ENCODE measurements at places on chromosomes 7 and 10.

DNA sequence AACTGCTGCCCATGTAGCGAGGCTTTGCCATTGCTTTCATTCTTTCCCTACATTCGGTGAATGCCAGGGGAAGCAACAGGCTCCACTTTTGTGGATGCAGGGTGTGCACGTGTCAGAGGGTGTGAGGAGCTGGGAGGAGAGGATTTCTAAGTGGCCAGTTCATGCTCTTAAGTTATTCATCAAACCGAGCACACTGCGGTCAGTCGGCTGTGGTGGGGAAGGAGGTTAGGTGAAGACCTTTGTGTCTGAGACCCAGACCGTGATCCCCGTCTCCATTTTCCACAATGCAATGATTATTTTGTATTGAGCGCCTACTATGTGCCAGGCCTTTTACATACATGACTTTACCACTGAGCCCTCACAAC, 438.6 kb upstream of the GALNT17 start:
- no peak for DNase-seq

- no peak for DNase-seq
These were observed 88.9 kb downstream of the CHRM2 start for GRCh38 chr7:136957391-136957790.

DNA sequence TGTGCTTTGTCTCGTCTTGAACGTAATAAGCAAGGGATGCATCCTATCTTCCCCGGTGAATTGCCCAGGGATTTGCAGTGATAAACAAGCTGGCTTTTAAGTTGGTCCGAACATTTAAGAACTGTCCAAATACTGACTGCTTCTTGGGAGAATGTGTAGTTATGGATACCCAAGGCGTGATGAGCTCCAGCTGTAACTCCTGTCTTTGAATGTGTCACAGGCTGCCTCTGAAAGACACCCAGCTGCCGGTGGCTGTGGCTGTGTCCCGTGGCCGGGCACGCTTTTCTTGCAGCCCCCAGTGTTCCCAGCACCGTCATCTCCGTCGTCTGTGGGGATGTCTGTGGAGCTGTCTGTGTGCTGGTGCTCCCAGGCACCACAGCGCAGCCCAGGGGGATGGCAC, 118.1 kb downstream of the GLRX3 start:
- DNase-seq = no peak

- DNase-seq = no peak
These were observed 185.2 kb downstream of the SKIDA1 start for GRCh38 chr10:21340331-21340730.

GRCh38 chr7:102028206-102028826, 210.9 kb downstream of the CUX1 start:
- DNase-seq = no peak

- DNase-seq = no peak
These were observed 7.2 kb downstream of the NOM1 start for GRCh38 chr7:156956727-156957126.

DNA sequence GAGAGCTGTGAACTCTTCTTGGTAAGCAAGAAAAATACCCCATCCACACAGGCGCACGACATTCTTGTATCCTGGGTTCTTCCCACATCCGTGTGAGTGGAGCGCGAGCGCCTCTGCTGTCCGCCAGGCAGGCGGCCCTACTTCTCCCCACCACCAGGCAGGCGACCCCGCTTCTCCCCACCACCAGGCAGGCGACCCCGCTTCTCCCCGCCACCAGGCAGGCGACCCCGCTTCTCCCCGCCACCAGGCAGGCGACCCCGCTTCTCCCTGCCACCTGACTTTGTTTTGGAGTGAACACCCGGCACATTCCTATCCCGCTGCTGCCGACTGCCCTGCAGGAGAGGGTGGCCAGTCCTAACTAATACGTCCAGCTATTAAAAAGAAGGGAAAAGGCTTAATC, 120.8 kb downstream of the NT5C2 start:
- no peak for DNase-seq

DNA sequence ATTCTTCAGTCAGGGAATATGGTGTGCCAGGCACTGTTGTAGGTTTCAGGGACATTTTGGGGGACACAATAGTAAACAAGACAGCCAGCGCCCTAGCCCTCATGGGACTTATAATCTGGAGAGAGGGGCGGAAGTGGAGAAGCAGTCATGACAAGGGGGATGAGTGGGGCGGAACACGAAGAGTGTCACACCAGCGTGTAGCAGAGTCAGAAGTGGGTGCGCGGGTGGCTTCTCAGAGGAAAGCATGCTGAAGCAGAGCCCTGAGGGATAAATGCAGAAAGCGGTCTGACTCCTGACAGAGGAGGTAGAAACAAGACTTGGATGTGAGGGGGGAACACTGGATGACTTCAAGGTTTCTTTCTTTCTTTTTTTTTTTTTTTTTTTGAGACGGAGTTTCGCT, 160.3 kb upstream of the LYZL2 start:
- no peak for DNase-seq

DNA sequence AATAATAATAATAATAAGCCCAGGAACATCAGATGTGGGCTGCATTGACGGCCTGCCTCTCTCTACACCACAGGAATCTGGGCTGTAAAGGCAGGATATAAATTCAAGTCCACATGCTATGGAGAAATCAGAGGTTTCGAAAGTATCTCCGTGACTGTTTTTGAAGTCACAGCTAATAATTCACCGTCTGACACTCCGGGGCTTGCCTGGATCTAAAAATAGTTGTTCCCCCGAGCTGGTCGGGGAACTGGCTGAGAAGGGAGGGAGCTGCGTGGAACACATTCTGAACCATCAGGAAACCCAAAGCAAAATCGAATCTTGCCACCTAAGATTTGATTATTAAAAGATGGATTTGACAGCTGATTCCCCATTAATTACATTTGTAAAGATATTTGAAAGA, 35.4 kb downstream of the KLF6 start:
- no peak for DNase-seq

- no peak for DNase-seq
These were observed 538.7 kb downstream of the DNAJB6 start for GRCh38 chr7:157875230-157876179.

DNA sequence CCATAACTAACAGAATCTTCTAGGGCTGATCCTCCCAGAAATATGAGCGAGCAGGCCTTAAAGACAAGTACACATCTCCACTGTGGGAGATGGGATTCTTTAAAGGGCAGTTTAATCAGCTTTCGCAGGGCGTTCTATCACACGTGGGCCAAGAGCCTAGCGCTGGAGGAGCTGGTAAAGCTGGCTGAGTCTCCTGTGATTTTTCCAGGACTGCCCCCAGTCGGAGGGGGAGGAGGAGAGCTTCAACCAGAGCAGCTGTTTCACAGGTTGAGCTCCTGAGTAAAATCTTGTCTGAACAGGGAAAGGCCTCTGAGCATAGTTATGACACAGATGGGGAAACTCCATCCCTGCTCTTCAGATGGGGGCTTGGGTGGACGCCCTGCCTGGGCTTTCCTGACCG, 87.0 kb downstream of the ZNF365 start:
- DNase-seq = no peak

- DNase-seq = no peak
These were observed 28.3 kb upstream of the SDK1 start for GRCh38 chr7:3272691-3273141.

- DNase-seq = no peak
These were observed 54.4 kb downstream of the ADCYAP1R1 start for GRCh38 chr7:31106303-31107105.

DNA sequence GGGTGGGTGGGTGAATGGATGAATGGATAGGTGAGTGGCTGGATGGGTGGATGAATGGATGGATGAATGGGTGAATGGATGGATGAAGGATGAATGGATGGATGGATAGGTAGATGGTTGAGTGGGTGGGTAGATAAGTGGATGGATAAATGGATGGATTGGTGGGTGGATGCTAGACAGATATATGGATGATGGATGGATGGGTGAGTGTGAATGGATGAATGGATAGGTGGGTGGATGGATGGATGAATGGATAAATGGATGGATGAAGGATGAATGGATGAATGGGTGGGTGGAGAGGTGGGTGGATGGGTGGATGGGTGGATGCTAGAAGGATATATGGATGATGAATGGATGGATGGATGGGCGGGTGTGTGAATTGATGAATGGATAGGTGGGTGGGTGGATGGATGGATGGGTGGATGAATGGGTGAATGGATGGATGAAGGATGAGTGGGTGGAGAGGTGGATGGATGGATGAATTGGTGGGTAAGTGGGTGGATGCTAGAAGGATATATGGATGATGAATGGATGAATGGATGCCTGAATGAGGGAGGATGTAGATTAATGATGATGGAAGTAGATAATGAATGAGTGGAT, 20.4 kb downstream of the ELFN1 start:
- no peak for DNase-seq

DNA sequence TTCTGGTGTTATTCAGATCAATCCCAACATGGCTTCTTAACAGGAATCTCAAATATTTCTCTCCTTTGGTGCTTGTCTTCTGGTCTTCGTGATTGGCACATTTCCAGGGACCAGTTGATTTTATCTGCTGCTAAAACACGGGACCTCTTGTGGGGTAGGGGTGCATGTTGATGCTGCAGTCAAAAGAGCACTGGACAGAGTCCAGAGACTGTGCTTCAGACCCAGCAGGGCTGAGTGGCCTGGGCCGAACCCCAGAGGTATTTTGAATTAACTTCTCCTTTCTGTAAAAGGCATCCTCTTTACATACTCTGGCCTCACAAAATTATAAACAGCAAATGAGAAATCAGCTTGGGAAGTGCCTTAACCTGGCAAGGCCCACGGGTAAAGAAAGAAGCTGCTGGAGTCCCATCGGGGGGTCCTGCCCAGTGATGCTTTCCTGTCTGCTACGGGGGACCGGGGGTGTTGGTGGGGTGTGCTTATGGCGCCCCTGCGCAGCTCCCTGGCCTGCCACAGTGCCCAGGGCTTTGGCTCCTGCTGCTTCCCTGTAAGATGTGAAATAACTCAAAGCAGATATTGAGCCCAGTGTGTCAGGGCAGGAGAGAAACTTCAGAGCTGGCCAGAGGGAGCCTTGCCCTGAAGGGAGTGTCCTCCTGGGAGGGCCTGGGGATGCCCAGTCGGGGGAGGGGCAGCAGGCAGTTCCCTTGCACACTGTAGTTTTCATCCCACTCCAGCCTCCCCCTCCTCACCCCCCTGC, 230.5 kb downstream of the TCF7L2 start:
- DNase-seq = no peak

- no peak for DNase-seq
These were observed 20.0 kb downstream of the GNA12 start for GRCh38 chr7:2824026-2824677.

GRCh38 chr7:122748195-122748594, 45.5 kb upstream of the RNF148 start:
- DNase-seq = no peak

DNA sequence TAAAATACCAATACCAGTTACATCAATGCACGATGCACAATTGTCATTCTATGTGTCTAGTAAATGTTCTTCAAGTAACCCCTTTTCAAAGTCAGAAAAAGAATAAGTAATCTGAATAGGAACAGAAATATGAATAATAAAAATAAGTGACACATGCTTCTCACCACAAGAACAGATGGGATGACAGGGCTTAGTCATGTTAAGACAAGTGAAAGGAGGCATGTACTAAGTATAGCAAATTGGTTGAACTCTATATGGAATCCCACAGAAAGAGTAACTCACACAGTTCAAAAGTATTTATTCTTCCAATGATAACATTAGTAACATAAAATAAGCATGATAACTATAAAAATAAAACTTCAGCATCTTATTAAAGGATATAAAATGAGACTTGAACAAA, 100.9 kb upstream of the TAS2R16 start:
- no peak for DNase-seq

GRCh38 chr7:84188786-84189405, 5.7 kb downstream of the SEMA3A start:
- DNase-seq = no peak

DNA sequence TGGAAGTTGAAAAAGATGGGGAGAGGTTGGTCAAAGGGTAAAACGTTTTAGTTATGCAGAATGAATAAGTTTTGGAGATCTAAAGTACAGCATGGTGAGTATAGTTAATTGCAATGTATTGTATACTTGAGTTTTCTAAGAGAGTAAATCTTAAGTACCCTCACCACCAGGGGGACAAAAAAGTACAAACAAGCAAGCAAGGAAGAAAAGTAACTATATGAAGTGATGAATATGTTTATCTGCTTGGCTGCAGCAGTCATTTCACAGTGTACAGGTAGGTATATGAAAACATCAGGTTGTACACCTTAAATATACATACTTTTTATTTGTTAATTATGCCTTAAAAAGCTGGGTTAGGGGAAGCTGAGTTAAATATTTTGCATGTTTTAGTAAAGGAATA, 157.3 kb downstream of the PCLO start:
- DNase-seq = no peak

DNA sequence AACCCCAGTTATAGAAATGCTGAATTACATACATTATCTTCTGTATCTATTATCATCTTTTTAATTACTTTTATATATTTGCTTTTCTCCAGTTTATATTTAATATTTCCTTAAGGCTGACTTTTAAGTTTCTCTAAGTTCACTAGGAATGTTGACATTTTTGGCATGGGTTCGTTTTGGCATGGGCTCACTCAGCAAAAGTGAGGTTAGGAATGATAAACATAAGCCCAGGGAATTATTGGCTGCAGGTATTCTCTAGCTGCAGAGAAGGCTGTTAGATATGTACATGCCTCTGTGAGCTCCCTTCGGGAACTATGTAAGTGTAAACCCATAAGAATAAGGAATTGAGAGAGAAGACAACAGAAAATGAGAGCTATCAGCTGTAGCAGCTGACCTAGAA, 63.6 kb upstream of the RAB18 start:
- DNase-seq = no peak

GRCh38 chr7:31445686-31446355, 68.1 kb upstream of the ITPRID1 start:
- no peak for DNase-seq

DNA sequence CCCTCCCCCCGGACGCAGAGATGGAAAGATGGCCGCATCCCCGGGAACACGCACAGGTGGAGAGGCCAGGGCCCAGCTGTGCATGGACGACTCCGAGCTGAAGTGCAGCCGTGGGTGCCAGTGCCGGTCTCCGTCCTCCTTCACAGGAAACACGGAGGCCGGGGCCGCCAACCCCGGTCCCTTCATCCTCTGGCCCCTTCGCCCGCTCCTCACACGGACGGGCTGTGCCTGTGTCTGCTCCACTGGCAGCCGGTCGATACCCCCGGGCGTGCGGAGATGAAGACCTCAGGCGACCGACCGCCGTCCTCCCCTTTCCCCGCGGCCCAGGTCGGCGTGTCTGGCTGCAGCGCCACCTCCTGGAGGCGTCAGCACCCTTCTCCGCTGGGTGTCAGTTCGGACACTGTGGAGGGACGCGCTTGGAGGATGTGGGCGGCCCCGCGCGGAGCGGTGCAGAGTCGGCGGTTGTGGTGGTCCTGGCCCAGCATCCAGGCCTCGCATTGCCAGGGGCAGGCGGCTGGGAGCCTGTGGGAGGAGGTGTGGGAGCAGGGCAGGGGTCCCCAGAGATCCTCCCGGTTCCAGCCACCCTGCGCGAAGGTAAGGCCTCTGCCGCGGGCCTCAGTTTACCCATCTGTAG, 9.9 kb downstream of the ZNF511 start:
- DNase-seq = no peak

GRCh38 chr7:19302731-19303130, 157.5 kb upstream of the FERD3L start:
- no peak for DNase-seq

DNA sequence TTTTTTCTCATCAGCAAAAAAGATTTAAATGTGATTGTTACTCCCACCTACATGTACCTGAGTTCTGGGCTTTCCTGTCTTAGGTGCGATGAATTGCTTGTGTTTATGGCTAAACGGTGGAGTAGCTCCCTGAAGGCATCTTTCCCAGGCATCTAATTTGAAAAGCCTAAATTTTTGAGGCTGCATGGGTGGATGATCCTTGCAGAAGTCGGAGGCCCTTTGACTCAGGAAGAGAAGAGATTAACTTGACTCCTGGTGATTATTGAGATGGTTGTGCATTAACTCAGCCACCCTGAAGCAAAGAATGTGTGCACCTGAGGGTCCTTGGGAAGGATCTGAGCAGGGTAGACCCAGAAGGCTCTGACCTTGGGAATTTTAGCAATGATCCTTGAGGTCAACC, 155.6 kb upstream of the SEMA3C start:
- DNase-seq = no peak
